ENCODE measurements at places on chromosomes 4 and X.

DNA sequence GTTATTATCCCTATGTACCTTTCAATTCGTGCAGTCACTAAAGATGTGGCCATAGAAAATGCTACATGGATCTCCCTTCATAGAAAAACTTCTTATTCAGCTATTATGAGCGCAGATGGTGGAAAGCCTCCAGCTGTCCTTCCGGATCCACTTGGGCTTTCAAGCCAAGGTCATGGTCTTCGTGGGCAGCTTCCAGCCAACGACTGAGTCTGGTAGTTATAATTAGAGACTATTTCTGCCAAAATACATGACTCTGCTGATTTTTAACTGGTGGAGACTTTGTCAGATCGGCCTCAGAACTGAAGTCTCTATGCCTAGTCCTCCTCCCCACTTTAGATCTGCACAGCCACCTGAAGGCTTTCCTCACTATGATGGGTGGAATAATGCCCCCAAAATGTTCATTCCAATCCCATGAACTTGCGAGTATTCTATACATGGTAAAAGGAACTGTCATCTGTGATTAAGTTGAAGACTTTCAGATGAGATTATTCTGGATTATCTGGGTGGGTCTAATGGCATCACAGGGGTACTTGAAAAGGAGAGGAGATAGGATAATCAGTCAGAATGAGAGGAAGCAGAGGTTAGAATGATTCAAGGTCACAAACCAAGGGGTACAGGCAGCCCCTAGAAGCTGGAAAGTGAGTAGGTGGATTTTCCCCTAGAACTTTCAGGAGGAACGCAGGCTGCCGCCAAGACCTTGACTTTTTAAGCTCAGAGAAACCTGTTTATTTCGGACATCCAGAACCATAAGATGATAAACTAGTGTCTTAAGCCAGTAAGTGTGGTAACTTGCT, 171.1 kb upstream of the CXCL13 start:
- DNase-seq = no peak

DNA sequence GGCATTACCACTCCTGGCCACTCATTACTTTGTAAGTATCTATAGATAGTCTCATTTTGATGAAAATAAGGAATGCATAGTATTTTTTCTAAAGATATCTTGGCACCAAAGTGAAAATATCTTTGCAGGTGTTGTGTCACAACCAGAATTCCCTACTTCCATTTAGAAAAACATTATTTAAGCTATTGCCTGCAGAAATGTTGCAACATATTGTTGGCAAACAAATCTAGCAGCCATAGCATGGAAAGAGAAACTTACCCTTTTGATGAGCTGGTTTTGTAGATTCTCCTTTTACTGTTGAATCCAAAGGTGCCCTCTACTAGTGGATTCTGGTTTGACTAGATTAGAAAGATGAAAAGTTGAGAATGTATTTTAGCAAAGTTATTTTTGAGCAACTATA, 138.8 kb downstream of the AREG start:
- no peak for DNase-seq

- DNase-seq = no peak
Observed at GRCh38 chrX:37608156-37608555, 36.7 kb downstream of the LANCL3 start.

DNA sequence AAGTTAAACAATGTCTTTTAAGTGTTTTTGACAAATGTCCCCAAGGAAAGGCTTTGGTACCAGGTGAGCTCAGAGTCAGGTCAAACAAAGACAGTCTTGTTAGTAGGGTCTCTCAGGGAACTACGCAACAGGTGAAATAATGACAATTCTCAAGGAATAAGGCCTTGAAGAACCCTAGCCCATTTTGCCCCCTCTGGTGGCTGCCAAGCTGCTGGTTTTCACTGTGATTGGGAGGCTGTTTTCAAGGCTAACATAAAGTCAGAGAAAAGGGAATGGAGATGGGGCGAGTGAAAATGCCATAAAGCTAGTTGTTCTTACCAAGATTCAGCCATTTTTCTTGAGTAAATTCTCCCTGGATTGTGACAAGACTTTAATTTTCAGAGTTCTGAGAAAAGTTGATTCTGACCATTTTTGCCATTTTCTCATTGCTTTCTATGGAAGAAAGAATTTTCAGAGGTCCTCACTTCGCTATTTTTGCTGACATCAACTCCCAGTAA, 58.7 kb downstream of the RWDD4 start:
- DNase-seq = no peak

DNA sequence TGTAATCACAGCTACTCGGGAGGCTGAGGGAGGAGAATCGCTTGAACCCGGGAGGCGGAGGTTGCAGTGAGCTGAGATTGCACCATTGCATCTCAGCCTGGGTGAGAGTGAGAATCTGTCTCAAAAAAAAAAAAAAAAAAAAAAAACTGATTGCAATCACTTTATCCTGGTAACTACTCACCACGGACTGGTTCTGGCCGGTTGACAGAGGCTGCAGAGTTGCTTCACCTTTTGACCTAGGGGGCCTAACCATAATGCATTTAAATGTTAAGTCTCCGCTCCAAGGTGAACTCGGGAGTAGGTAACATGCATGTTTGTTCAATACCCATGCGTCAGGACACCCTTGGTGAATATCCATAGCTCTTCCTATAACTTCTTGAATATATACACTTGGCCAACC, 1.8 kb downstream of the PPP2R3B start:
- no peak for DNase-seq
